ENCODE measurements at places on chromosomes 16 and 17.

- no peak for DNase-seq
Observed at GRCh38 chr17:3744014-3744413, 20.3 kb downstream of the HASPIN start.

DNA sequence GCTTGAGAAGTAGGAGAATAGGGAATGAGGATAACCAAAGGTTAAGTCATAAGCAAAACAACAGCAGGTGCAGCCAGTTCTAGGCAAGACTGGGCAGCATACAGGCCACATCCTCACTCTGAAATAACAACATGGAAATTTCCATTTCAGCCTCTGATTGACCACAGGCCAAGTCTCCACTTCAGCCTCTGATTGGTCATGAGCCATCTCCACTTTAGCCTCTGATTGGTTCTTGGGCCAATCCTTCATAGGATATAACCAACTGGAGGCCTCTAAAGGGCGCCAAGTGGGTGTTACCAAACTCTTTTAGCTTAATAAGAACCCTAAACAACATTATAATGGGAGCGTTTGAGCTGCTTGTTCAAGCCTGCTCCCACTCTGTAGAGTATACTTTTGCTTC, 512.0 kb downstream of the NPIPA7 start:
- DNase-seq: no peak

DNA sequence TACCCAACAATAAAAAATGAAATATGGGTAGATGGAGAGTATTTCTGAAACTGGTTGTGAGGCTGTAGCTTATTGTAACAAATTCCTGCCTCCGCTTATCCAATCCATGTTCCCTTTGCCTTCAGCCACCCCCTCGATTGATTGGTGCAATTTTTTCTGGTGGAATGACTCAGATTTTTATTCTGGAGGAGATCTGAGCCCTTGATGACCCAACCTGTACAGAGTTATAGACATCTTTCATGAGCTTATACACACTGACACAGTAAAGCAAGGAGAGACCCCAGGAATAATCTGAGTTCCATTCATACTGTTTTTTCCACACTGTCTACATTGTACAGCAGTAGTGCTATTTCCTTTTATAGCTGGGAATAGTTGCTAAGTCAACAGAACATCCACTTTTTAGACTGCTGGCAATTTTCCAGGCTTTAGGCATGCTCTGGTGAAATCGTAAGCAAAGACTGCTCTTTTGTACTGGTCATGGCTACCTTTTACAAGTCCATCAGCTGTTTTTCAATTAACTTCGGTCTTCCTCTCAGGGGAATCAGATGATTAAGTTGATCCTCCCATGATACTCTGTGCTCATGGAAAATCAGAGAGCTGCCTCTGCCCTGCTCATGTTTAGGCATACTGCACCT, 30.1 kb downstream of the CCL4 start:
- no peak for DNase-seq

DNA sequence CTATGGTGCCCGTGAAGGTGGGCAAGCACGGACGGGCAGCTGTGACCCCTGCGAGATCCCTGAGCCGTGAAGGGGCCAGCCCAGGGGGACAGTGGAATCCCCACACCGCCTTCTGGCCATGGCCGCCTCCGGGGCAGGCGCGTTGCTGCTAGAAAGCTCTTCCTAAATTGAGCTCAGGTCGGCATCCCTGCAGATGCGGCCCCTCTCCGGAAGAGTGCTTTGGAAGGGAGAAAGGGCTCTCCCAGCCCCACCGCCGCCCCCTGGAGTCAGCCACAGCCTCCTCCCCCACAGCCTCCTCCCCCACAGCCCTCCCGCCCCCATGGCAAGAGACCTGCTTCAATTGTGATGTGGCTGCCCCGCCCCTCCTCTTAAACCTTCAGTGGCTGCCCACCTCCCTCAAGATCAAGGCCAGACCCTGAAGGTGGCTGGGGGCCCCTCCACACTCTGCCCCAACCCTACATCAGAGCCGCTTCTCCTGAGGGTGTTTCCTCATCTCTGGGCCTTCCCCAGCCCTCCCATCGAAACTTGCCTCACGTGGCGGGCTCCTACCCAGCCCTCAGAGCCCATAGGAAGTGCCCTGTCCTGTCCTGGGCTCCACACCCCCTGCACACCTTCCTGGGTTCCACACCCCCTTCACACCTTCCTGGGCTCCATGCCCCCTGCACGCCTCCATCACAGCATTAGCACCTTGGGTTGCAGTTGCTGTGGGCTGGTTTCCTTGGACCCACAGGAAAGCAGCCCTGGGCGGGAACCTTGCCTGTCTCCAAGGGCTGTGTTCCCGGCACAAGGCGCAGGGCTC, 5.5 kb upstream of the CBFA2T3 start:
- DNase-seq: no peak

- DNase-seq: no peak
Observed at GRCh38 chr17:14372905-14373613, 72.2 kb downstream of the HS3ST3B1 start.

DNA sequence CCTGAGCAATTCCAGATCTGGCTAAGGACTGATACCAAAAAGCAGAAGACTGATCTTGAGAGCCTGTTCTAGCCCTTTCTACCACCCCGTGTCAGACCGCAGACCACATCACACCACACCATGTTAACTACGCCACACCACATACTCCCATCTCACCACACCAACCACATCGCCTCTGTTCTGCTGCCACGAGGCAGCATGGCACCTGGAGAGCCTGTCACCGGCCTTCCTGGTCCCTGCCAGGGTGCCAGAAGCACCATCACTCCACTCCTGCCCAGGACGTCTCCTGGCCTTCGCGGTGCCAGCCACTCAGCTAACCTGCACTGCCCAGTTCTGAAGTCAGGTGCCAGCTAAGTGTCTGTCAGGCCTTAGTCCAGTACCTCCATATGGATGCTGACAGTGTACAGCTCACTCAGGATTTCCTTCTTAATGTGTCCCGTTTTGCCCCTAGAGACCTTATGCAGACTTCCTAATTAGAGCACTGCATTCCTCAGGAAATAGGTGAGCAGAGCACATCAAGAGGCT, 37.2 kb upstream of the BCAR1 start:
- peak; percentile 35 for DNase-seq

- no peak for DNase-seq
Observed at GRCh38 chr17:71649941-71650350, 470.9 kb upstream of the SOX9 start.

DNA sequence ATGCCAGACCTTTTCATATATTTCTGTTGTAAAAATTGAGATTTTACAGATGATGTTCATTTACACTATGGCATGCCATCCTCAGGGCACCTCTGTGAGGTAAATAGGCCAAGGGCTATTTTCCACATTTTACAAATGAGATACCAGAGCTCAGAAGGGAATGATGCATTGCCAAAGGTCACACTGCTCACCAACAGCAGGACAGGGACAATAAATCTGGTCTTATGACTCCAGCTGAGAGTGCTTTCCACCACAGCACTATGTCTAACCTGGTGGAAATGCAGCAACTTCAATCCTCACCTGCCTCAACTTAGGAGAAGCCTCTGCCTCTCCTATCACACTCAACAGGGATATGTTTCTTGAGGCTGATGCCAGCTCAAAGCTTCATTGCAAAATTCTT, 40.6 kb downstream of the GRIN2A start:
- no peak for DNase-seq

DNA sequence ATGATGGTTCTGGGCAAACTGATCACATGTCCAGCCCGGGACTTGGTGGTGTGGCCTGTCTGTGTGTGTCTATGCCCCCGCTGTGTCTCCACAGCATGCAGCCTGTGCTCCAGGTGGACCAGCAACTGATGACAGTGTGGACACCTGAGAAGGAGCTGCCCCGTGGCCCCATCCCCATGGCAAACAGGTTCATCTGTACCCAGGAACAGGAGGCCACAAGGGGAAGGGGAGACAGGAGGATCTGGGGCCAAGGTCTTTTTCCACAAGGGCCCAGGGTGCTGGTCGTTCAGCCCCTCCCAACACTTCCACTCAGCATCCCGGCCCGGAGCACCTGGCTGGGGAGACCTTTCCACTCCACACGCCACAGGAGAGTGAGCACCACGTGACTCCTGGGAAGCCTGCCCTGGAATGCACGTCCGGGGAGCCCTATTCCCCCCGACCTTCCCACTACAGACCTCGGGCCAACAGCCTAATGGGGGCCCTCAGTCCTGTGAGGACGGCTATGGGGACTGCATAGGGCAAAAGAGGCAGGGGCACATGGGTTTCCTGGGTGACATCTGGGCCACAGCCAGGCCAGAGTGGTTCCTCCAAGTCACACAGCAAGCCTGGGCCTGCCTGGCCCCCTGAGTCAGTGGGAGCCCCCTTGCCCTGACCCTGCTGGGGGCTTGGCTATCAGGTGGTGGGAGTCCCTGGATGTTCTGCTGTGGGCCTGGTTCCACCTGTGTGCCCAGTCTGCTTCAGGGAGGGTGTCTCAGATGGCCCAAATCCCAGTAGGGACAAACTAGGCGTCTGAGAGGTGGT, 20.8 kb upstream of the NXPH3 start:
- no peak for DNase-seq

DNA sequence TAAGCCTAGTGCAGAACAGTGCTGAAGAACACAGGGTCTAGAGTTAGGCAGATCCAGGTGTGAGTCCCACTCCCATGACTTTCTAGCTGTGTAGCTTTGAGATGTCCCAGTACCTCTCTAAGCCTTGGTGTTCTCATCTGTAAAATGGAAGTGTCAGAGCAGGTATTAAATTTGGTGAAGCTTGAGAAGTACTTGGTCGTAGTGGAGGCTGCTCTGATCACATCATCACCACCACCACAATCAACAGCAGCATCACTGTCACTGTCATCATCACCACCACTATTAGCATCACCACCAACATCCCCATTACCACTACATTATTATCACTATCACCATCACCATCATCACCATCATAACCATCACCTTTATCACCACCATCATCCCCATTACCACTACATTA, 132.1 kb downstream of the CMIP start:
- DNase-seq: no peak

GRCh38 chr16:70725912-70726828, 40.3 kb upstream of the MTSS2 start:
- DNase-seq: no peak

- DNase-seq: no peak
Observed at GRCh38 chr17:38886643-38887010, 16.8 kb downstream of the LASP1 start.

DNA sequence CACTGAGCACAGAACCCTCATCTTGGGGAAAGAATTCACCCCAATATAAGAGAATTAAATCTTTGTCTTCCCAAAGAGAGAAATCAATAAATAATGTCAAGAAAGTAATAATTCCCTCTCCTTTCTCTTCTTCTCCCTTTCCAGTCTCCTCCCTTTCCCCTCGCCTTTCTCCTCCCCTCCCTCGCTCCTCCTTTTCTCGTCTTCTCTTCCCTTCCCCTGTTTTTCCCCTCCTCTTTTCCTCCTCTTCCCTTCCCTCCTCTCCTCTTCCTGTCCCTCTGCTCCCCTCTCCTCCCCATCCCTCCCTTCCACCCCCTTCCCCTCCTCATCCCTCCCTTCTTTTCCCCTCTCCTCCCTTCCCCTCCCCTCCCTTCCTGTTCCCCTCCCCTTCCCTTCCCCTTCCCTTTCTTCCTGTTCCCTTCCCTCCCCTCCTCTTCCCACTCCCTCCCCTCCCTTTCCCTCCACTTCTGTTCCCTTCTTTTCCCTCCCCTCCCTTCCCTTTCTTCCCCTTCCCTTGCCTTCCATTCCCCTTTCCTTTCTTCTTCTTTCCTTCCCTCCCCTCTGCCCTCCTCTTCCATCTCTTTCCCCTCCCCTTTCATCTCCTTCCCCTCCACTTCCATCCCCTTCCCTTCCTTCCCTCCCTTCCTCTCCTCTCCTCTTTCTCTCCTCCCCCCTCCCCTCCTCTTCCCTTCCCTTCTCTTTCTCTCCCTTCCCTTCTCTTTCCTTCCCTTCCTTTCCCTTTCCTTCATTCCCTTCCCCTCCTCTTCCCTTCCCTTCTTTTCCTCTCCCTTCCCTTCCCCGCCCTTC, 363.6 kb downstream of the SHISA9 start:
- DNase-seq: no peak

DNA sequence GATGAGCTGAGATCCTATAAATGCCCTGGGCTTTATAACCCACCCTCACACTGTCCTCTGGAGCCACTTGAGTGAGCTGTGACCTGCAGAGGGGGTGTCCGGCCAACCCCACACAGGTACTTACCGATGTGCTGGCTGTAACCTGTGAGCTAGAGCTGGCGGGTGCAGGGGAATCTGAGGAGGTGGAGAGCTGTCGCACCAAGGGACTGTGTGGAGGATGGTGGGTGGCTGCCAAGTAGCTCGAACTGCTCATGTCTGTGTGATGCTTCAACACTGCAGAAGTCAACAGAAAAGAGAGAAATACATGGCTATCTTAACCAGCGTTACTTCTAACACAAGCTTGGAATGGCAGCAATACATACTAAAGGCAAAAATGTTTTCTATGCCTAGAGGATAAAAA, 39.4 kb downstream of the STH start:
- no peak for DNase-seq

- no peak for DNase-seq
Observed at GRCh38 chr17:67359960-67360791, 6.2 kb downstream of the PSMD12 start.

GRCh38 chr16:55655897-55656681, at the start of gene SLC6A2:
TSS of gene SLC6A2 (plus strand) at chr16:55655988. CDS start at chr16:55656695, 707 bp downstream.
- DNase-seq: no peak

- no peak for DNase-seq
Observed at GRCh38 chr16:11539641-11540050, 47.1 kb downstream of the LITAF start.

DNA sequence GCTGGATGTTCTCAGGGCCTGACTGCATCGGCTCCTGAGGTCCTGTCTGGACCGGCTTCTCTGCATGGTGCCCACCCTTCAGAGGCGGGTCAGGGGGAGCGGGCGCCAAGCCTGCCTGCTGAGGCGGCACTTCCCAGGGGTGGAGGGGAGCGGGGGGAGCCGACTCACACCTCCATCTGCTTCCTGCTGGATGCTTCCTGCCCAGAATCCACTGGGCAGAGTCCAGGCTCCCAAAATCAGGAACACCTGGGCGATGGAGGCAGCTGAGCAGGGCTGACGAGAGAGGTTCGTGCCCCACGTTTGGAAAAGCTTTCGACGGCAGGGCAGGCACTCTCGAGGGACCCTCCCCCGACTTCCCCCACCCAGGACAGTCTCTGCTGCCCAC, 42.2 kb downstream of the TIMM22 start:
- no peak for DNase-seq

- DNase-seq: no peak
Observed at GRCh38 chr17:21353326-21354010, 22.7 kb upstream of the KCNJ12 start.

DNA sequence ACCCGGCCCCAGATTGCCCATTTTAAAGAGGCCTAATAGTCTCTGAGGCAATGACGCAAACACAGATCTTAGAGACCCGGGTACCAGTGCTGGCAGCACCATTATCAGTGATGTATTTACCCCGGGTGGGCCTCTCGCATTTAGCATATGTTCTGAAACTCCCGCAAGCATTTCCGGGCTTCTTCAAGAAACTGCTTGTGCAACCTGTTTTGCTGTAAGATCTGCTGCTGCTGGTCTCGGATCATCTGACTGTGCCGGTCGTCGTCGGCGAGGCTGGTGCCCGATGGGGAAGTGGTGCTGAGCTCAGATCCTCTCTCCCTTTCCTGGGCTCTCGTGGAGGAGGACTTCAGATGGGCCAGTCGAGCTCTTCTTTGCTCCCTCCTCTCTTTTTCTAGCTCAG, 12.5 kb downstream of the CEP295NL start:
- no peak for DNase-seq
